Activated CD4-positive, alpha-beta T cell treated with anti-CD3 and anti-CD28 coated beads, Interleukin-2, Interleukin-4, amounts not matched to agents 100 ng/mL and 50 ng/mL, durations not matched to agents 16 hours and 8 hours (primary cell): ENCODE measurements at places on chromosomes 3 and 15.

DNA sequence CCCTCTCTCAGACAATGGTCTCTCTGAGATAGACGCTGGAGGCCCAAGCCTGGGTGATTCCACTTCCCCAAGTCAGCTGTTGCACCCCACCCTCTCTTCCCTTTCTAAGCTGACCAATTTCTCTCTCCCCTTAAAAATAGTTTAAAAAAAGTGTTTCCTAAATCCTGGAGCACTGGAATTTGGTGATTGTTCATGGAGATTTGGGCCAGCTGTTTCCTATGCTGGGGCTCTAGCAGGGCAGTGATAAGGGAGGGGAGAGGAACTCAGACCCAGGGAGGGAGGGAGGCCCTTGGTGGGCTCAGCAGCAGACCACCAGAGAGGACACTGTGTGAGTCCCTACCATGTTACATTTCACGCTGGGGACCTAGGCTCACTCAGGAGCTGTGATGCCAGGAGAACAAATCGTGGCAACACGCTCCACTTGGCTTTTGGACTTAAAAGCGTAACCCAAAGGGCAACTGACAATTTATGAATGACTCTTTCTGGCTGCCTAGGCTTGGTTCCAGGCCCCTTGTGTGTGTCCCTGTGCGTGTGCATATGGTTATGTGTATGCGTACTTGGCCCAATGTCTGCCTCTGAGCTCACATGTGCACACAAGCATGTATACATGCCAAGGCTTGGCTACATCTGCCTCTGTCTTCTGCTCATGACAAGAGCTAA lies 59.8 kb upstream of the INSYN1 start:
- no peak for DNase-seq

GRCh38 chr3:42473083-42473932 lies 29.1 kb upstream of the VIPR1 start:
- DNase-seq, result no peak

- no peak for DNase-seq
Observed at GRCh38 chr3:147924755-147925154, 515.6 kb downstream of the ZIC1 start.

DNA sequence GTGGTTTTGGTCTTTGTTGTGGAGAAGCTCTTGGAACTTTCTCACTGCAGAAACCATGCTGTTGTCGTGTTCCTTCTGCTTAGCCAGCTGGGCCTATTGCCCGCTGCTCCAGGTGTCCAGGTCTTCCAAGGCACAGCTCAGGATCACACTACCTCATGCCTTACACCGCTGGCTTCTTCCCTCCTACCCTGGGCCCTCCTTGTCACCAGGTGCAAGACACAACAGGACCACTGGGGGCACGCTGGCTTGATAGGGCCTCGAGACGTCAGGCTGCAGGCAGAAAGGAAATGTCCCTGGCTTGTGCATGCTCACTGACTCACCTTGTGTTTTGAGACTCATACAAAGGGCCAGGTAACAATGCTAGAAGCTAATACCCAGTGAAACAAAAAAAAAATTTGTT lies 32.3 kb downstream of the PAQR9 start:
- DNase-seq, result no peak

- DNase-seq, result no peak
Observed at GRCh38 chr15:96349034-96349856, 18.7 kb downstream of the NR2F2 start.

GRCh38 chr3:151631946-151632345 lies 101.8 kb upstream of the AADACL2 start:
- DNase-seq, result no peak

DNA sequence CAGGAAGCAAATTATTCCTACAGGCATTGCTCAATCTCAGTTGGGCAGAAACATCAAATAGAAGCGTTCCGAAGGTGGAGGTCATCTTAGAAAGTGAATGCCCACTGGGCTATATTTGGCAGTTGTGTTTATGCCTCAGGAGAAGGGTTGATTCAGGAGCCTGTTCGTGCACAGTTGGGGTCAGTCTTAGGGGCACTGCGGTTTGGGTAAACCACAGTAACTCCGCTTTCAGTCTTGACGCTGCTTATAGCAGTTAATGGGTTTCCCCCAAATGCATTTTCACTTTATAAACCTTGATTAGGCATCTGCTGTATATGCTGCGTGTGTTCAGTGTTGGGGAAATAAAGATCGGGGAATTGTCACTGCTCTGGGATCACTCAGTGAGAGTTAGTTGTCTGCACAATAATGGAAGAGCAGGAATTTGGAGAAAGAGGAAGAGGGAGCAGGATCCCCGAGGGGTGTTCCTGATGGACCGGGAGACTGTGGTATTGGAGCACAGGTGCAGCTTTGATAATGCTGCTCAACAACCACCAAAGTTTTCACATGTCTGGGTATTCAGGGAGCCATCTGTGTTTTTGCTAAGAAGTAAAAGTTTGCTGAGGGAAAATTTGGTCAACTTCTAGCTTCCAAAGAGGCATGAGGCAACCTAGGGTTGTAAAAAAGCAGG lies 124.3 kb upstream of the EIF1B start:
- no peak for DNase-seq

DNA sequence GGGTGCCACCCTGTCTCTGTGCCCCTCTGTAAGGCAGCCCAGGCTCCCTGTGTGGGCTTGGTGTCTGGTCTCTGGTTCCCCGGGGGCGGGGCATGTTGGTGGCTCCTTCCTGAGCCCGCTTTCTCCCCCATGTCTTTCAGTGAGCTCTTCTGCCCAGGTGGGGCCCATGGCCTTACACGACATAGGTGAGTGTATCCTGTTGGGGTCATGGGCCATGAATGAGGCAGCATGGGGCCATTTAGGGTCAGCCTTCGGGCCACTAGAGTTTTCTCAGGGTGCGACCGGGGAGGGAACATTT lies 195.1 kb downstream of the UBE3A start:
- no peak for DNase-seq

GRCh38 chr3:17891139-17891856 lies 148.9 kb upstream of the TBC1D5 start:
- no peak for DNase-seq

- DNase-seq, result no peak
Observed at GRCh38 chr3:69368129-69368741, 17.7 kb downstream of the FRMD4B start.

DNA sequence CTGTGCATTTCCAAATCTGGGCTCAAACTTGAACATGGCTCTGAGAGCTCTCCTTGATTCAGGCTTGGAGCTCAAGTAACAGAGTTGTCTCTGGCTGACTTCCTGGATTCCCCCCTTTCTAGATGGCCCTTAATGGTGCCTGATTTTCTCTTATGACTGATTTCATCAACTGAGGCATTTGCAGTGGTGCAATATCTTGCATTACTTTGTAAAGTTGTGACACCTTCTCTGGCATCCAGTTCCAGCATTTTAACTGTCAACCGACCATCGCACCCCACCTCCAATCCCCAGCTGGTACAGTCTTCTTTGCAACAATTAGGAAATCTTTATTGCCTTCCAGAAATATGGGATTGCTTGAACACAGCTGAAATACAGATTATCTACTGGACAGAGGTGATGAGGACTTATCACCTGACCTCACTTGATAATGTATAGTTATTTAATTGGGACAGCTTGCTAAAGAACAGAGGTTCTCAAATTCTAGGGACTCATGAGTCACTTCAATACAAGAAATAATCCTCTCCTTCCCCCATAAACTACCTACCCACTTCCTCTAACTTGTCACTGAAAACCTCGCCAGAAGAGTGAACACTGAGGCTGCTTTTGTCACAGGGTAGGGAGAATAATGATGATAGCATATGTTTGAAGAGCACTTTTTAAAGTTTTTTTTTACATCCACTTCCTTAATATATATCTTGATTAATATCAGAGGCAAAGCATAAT lies 41.8 kb downstream of the FILIP1L start:
- peak; percentile 57 for DNase-seq

GRCh38 chr3:172635588-172635987 lies 75.3 kb downstream of the NCEH1 start:
- DNase-seq, result peak; percentile 63

GRCh38 chr3:176926034-176926433 lies 271.2 kb downstream of the TBL1XR1 start:
- DNase-seq, result no peak

DNA sequence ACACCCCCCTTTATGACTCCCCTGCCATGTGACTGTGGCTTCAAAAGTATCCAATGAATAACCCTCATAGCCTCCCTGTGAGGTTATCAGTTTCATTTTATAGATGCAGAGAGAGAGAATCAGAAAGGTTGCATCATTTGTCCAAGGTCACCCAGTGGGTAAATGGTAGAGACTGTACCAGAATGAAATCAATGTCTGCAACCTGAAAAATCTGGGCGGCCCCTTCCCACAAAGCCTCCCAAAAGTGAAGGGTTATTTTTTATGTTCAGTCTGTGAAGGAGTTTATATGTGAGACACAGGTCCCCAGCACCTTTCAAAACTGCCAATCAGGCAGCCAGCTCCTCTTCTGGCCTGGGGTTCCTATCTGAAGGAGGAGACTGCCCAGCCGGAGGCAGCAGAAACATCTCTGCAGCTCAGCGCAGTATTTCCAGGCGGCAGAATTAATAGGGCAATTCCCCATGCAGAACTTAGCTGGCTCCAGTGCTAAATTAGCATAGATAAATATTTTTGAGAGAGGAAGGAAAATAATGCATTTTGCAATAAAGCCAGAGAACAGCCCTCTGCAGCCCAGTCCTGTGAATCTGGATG lies 130.8 kb upstream of the PRR20G start:
- DNase-seq, result no peak

DNA sequence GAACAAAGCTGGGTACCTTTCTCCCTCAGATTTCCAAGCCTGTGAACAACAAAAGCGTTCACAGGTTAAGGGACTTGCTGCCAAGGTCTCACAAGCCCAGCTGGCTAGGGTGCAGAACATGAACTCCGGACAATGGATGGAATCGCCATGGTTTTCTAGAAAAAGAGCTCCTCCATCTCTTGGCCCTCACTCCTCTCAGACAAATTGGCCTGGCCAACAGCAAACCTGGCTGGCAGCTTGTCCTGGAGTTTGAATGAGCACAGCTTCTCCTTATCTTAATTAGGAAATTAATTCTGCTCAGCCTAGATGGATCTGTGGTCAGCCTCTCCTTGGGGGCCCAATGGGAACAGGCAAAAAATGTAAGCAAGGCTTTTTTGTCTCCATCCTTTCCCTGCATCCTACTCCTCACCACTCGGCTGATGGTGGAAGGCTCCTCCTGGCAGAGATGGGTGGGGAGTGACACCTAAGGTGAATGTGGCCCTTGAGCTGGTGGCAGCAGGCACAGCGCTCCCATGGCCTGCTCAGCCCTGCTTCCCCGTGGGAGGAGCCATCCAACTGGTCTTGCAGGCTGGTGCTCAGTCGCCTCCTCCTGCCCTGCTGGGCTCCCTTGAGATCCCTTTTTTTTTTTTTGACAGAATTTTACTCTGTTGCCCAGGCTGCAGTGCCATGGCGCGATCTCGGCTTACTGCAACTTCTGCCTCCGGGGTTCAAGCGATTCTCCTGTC lies 5.8 kb downstream of the KLHL25 start:
- DNase-seq, result no peak

DNA sequence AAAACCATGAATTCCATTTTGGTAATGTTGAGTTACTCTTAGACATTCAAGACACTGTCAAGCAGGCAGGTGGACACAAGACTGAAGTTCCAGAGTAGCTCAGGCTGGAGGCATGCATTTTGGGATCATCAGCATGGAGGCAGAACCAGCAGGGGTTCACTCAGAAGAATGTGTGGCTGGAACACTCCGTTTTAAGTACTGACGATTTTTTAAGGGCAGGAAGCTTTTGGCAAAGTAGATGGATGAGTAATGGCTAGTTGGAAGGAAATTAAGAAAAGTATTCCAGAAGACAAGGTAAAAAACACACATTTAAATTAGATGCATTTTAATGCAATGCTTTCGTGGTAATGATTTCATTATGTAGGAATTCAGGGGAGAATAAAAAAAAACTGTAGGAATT lies 420.4 kb downstream of the ROBO2 start:
- no peak for DNase-seq

DNA sequence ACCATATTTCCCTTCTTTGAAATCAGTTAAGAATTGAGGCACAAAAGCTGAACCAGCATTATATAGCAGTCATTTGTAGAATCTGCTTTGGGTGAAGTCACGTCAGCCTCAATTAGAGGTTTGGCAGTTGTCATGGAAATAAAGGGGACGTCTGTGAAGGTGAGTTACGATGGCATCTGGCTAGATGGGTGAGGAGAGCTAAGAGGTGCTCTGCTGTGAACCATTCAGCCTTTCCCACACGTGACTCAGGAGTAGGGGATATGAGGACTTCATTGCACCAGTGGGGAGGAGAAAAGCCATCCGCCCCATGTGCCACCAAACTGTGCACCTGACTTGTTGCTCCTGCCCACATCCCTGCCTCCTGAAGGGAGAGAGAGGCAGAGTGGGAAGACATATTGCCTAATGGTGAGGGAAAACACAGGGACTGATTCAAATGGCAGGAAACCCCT lies 2.8 kb upstream of the C15orf40 start:
- peak; percentile 27 for DNase-seq

DNA sequence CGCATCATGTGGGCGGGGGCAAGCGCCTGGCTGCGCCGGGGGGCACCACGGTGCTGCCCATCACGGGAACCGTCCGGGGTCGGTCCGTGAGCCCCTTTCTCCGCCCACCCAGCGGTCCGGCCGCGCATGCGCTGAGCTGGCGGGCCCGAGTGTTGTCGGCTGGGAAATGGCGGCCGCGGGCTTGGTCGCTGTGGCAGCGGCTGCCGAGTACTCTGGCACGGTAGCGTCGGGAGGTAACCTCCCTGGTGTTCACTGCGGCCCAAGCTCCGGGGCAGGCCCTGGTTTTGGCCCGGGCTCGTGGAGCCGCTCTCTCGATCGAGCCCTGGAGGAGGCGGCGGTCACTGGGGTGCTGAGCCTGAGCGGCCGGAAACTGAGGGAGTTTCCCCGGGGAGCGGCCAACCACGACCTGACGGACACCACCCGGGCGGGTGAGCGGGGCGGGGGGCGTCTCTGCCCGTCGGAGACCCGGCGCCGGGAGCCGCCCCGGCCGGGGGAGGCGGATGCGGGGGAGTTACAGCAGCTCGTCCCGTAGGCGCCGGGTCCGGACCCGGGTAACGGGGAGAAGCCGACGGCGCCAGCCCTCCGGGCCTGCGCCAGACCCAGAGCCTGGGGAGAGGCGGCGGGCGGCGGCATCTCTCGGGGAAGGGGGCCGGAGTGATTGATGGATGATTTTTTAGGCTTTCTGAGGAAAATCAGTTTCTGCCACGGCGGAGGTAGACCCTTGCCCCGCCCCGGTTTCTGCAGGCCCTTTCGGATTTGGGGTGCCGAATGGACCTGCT lies at the start of gene LRCH3:
TSS of gene LRCH3 (plus strand) at position 142 of the 779 bp plus-strand sequence. CDS start at position 167, 25 bp downstream.
- peak; percentile 85 for DNase-seq

- DNase-seq, result no peak
Observed at GRCh38 chr3:86961297-86961696, 29.7 kb downstream of the VGLL3 start.
